ENCODE measurements at places on chromosomes 12 and 14. TPM values are rescaled to one million over a fixed set of nuclear protein-coding genes. Genes with fewer than 3 reads are reported as not detected.

TMPRSS12 gene
- not detected for total RNA-seq

RERGL gene
- not detected for total RNA-seq

DNA sequence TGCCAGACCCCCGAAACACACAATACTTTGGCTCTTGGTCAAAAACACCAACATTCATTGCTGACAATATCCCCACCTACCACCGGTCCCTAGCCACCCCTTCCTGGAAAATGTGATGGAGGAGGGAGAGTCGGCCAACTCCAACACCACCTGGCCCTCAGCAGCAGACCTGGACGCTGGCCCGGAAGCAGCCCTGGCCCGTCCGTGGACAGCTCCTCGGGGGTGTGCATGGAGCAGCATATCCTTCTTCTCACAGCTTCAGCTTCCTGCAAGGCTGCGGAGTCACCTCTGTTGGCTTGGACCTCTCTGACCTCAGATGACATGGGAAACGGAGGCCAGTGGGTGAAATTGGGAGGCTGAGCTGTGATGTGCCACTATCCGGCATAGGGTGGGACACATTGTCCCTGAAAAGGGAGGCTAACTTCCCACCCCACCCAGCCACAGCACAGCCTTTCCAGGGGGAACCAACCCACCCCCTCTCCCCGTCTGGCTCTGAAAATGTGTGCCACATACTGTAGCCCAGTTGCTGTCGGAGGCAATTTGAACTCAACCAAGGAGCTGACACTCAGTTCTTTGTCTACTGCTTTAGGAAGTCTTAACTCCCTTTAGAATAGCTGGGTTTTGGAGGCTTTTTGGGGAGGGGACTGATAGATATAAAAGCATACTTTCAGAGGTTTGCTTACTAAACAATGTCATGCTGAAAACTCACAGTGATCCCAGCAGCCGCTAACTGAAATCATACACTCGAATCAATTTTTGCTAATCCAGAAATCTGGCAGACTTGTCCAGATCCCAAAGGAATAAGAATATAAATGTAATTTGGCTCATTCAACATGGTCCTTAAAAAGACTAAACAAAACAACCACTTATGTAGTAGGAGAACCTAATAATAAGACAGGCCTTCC is 43.1 kb upstream of the LTA4H start:
- no peak for DNase-seq

GRCh38 chr12:109706398-109706746 is 7.3 kb upstream of the FAM222A start:
- DNase-seq = no peak

DNA sequence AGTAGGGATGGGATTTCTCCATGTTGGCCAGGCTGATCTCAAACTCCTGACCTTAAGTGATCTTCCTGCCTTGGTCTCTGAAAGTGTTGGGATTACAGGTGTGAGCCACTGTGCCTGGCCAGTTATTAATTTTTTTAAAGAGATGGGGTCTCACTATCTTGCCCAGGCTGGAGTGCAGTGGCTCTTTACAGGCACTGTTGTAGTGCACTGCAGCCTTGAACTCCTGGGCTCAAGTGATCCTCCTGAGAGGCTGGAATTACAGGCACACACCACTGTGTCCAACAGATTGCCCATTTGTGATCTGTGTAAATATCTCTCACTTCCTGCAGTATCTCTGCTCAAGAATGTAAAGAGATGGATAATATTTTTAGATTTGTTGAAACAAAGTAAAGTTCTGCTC is 45.9 kb downstream of the PTPN11 start:
- no peak for DNase-seq

- DNase-seq = peak; percentile 79
Observed at GRCh38 chr14:36373982-36374673, 53.7 kb upstream of the MBIP start.

DNA sequence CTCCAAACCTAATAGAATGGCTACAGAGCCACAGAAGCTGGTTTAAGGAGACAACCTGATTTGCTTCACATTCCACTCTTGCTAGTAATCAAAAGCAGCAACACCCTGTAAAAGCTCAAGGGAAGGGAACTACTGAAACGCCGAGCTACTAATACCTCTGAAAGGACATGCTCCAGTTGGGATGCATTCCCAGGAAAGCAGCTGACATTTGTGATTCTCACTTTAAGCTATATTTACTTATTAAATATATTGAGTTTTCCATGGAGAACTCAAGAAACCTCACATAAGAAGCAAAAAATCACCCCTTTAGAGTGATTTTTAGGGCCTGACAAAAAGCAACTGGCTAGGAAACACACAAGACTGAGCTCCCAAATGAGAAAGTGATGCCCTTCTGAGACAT is 1073.0 kb upstream of the FLRT2 start:
- DNase-seq = no peak

DNA sequence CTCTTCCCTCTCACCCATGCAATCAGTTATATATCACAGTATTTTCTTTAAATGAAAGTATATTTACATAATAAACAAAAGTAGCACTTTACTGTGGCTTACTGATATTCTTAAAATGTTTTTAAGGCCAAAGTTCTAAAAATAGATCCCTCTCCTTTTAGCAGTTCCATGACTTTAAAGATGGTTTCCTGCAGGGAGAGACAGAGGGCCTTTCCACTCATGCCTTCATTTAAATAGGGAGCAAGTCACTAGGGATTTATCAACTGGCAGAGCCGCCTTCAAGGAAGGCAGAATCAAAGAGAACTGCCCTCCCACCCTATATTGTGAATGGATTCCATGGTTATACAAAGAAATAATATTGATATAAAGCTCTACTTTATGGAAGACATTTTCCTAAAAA is 55.5 kb downstream of the DUSP16 start:
- no peak for DNase-seq

GRCh38 chr14:80271389-80271788 is 60.1 kb upstream of the DIO2 start:
- DNase-seq = no peak

DNA sequence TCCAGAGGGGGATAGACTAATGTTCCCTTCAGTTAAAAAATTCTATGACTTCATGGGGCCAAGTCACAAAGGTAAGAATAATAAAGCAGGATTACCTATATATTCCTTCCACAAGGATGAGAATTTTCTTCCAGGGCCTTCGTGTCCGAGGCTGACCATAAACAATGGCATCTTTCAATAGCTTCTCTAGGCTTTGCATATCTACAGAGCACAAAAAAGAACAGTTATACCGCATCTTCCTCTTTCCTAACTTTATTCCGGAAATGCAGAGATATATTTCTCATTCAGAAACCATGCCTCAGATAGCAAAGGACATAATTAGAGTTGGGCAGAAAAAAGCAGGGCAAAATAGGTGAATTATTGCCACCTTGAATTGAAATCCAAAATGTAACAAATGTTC is 58.3 kb upstream of the ISM2 start:
- DNase-seq = no peak

DNA sequence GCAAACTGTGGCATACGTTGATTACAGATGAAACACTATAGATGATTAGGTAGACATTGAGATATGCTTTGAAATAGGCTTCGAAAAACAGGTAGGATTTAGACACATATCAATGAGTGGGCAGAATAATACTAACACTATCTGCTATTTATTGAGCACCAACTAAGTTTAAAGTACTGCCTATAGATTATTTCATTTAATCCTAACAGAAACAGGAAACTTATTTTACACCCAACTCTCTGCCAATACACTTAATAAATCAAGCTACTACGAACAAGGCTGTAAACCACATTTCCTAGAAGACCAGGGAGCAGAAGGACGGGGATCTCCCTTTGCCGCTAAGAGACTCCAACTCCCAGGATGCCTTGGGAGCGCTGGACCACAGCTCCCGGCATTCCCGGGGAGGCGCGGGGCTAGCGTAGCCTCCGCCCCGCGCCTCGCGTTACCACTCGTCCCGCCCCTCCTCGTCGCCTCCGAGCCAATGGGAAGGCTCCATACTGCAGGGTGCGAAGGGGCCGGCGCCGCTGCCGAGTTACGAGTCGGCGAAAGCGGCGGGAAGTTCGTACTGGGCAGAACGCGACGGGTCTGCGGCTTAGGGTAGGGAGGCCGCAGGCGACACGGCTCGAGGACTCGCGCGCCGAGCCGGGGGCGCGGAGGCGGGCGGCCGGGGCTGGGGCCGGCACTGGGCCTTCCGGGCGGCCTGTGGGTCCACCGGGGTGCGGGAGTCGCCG is at the start of gene VRK1:
TSS of gene VRK1 (plus strand) at position 532 of the 731 bp plus-strand sequence. CDS start 36,090 bp downstream, outside the sequence.
- peak; percentile 96 for DNase-seq

- no peak for DNase-seq
Observed at GRCh38 chr14:103521438-103521950, 1.1 kb downstream of the CKB start.

GRCh38 chr12:94149781-94150239 is 1.4 kb downstream of the PLXNC1 start:
- no peak for DNase-seq

GRCh38 chr12:2457933-2458414 is 336.8 kb upstream of the FKBP4 start:
- no peak for DNase-seq

DNA sequence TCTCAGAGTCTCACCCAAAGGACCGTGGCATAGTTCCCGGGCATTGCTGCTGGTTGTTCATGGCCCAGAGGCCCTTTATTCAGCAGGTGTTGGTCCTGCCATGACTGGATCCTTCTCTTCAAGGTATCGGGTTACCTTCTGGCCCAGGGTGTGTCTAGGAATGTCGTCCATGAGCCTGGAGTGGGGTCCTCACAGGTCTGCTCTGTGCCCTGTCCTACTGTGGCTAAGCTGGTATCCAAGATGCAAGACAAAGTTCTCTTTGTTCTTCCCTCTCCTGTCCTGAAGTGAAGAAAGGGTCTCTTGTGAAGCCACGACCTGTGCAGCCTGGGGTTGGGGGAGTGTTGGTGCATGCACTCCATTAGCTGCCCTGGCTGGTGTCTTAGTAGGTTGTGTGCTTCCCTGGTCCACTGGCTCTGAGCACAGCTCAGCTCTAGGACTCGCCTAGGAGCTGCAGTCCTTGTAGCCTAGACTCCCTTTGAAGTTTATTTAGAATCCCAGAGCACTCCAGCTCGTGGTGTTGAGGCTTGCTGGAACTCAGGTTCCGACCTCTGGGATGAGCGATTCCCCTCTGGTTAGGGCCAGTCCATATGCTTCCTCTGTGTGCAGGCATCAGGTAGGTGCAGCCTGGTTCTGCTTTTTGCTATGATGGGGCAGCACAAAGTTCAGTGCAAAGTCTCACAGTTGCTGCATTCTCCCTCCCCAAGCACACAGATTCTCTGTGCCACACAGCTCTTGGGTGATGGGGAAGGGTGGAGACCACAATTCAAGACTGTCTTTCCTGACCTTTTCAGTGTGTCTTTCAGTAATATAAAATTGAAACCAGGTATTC is 117.4 kb downstream of the NUBPL start:
- DNase-seq = no peak

GRCh38 chr14:61080591-61081010 is 99.6 kb downstream of the SLC38A6 start:
- DNase-seq = no peak

DNA sequence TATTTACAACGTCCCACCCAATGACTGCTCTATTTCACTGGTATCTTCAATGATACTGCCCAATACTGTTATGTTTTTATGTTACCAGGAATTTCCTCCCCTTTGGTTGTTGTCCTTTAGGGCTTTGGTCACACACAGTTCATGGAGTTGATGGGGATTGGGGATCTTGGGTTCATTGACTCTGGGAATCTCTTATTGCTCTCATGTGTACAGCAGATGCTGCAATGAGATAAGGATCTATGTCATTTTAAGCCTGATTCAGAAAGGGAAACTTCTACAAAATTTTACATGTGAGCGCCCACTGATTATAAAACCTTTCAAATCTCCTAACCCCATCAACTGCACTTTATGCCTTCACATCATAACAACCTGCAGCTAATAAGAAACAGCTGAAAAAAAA is 67.2 kb downstream of the FAR2 start:
- DNase-seq = no peak
